Body of pancreas (tissue), 4 donors: ENCODE measurements at places on chromosomes 3 and 15.

GRCh38 chr3:18744472-18744871, 319.3 kb upstream of the SATB1 start:
- no peak overlapping the region for H3K4me3 ChIP-seq
- DNase-seq, result no peak
- H3K27ac ChIP-seq, result no peak overlapping the region
- H3K36me3 ChIP-seq, result no peaks in the 10 kb centered on the region
- H3K27me3 ChIP-seq, result no peaks in the 10 kb centered on the region

DNA sequence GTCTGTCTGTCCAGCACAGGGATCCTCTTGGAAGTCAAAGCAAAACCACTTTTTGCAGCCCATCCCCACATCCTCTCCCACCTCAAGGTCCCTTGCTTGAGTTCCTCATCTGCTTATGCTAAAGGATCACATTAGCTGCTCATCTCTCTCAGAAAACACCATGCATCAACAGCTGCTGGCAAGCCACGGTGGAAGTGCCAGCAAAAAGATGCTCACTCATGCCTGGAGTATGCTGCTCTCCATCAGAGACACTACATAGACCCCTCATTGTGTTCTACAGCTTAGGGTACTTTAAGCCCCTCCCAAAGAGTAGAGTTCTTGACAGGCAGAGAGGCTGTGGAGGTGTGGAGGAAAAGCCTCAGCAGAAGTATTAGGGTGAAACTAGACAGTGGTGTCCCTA, 94.6 kb upstream of the COL8A1 start:
- no peaks in the 10 kb centered on the region for H3K27me3 ChIP-seq
- H3K36me3 ChIP-seq, result no peaks in the 10 kb centered on the region
- H3K4me3 ChIP-seq, result no peak overlapping the region
- H3K4me1 ChIP-seq, result no peaks in the 10 kb centered on the region

DNA sequence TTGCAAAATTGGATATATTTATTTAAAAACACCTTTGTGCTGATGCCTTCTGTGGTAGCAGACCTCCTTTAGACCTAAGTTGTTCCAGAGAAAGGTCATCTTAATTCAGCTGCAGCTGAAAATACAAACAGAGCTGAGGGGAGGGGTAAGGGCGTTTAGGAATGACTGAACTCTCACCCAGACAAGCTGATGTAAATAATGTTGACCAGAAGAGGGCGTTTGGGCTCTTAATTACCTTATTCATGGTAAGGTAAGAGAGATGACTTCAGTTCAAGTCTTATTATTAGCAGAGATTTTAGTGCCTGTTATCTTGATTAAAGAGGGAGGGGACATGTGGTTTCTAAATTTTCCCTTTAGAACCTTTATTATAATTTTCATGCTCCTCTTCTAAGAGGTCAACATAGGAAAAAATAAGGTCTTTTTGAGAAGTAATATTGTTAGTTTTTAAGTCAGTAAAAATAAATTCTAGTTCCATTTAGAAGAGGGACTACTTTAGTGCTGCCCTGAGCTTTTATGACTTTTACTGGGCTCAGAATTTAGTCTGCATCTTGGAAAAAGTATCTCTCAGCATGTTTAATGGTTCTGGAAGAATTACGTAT, 46.3 kb downstream of the GPR171 start:
- H3K4me1 ChIP-seq, result no peaks in the 10 kb centered on the region
- no peaks in the 10 kb centered on the region for H3K36me3 ChIP-seq
- peak; percentile 15 for DNase-seq
- no peak overlapping the region for H3K27ac ChIP-seq

DNA sequence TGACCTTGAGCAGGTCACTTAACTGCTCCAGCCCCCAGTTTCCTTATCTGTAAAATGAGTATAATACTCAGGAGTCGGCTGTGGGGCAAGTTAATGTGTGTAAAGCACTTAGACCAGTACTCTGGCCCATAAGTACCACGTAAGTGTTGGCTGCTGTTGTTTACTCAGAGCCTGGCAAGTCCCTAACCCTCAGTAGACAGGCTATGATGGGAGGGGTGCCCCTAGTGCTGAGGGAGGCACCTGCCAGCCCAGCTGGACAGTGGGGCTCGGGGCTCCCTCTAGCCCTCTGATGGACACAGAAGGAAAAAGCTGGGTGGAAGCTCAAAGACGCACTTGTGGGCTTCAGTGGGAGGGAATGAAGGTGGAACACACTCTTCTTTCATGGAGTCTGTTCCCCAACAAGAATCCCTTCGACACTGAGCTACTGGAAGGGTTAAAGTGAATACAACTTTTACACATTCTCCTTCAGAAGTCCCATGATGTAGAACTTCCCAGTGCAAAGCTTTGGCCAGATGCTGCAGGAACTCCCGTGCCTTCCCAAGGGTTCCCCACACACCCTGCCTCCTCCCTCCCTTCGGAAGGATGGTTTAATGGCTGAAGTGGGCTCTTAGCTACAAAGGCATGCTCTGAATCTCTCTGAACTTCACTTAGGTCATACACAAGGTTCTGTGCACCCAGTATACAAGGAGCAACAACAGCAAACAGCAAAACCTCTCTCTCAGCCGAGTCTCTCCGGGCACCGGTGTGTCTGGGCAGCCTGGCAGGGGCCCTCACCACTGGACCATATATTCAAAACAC, 25.4 kb downstream of the TMEM44 start:
- H3K27ac ChIP-seq, result no peak overlapping the region
- H3K36me3 ChIP-seq, result no peaks in the 10 kb centered on the region
- no peak for DNase-seq
- no peaks in the 10 kb centered on the region for H3K4me1 ChIP-seq

- H3K4me1 ChIP-seq, result no peaks in the 10 kb centered on the region
- no peak overlapping the region for H3K4me3 ChIP-seq
- no peaks in the 10 kb centered on the region for H3K27me3 ChIP-seq
- DNase-seq, result no peak
- no peaks in the 10 kb centered on the region for H3K36me3 ChIP-seq
Measured at GRCh38 chr3:156160647-156161046, 40.3 kb downstream of the KCNAB1 start.

- H3K27me3 ChIP-seq, result no peaks in the 10 kb centered on the region
- H3K36me3 ChIP-seq, result no peaks in the 10 kb centered on the region
- H3K27ac ChIP-seq, result no peak overlapping the region
- no peak overlapping the region for H3K4me3 ChIP-seq
- DNase-seq, result no peak
Measured at GRCh38 chr3:12222775-12223485, 64.2 kb upstream of the TIMP4 start.

- no peak overlapping the region for H3K4me3 ChIP-seq
- peaks cover 7% of the 10 kb centered on the region for H3K4me1 ChIP-seq
- peak overlapping the region; percentile 57 for H3K27ac ChIP-seq
- no peak for DNase-seq
- no peaks in the 10 kb centered on the region for H3K36me3 ChIP-seq
Measured at GRCh38 chr3:107978131-107979055, 112.4 kb downstream of the CD47 start.

- H3K36me3 ChIP-seq, result no peaks in the 10 kb centered on the region
- peak overlapping the region; percentile 61 for H3K27ac ChIP-seq
- no peak overlapping the region for H3K4me3 ChIP-seq
- H3K27me3 ChIP-seq, result no peaks in the 10 kb centered on the region
- no peak for DNase-seq
Measured at GRCh38 chr3:134066651-134067530, 37.2 kb upstream of the SLCO2A1 start.

- no peaks in the 10 kb centered on the region for H3K27me3 ChIP-seq
- H3K4me1 ChIP-seq, result no peaks in the 10 kb centered on the region
- no peak overlapping the region for H3K4me3 ChIP-seq
- no peak overlapping the region for H3K27ac ChIP-seq
- H3K36me3 ChIP-seq, result no peaks in the 10 kb centered on the region
Measured at GRCh38 chr3:156352728-156353127, 202.2 kb downstream of the SSR3 start.

DNA sequence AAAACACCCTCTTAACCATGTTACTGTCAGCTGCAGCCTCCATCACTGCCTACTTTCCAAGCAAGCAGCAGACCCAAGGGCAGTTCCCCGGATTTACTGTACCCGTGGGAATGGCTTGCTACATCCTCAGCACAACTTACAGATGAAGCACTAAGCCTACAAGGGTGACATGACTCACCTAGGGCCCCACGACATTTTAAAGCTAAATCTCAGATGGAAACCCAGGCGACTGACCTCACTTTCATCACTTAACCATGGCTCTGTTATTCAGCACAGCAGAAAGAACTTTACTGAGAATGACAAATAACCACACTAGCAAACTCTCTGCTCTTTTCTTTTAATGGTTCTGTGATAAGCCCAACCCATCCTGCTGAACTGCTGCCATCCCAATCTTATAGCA, 65.6 kb downstream of the SUMF1 start:
- peaks cover under 1% of the 10 kb centered on the region for H3K4me1 ChIP-seq
- H3K27me3 ChIP-seq, result no peaks in the 10 kb centered on the region
- H3K27ac ChIP-seq, result no peak overlapping the region
- DNase-seq, result no peak
- H3K4me3 ChIP-seq, result no peak overlapping the region

DNA sequence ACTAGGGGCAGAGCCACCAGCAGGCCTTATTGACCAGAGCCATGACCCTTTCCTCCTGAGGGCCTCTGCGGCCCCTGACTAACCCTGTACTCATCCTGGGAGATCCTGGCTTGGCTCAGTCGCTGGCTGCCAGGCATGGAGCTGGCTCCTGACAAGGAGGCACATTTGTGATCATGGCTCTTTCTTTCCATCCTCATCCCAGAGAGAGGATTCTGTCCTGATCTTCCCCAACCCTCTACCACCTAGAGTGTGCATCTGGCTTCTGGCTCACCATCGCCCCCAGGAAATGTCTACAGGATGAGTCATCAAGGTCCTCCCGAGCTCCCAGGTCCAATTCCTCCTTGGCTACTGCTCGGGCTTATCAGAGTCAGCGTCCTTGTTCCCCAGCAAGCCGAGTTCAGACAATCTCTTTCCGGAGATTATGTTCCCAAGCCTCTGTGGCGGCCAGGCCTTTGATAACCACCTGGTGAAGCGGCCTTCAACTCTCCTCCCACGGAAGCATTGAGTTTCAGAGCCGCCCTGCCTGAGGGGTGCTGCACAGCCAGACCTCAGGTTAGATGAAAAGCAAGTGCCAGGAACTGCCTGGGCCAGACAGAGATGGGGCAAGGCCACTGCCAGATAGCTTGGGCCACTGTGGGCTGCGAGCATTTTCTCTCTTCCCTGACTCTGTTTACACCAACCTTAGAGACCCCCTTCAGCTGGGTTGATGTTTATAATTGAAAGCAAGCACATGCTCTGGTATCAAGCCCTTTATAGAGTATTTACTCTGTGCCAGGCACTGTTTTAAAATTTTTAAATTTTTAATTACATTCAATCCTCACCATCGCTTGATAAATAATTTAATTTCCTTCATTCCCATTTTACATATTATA, 44.3 kb upstream of the MRPS22 start:
- H3K27ac ChIP-seq, result peak overlapping the region; percentile 69
- peak; percentile 92 for DNase-seq
- H3K4me3 ChIP-seq, result no peak overlapping the region
- H3K4me1 ChIP-seq, result peaks cover 57% of the 10 kb centered on the region
- no peaks in the 10 kb centered on the region for H3K36me3 ChIP-seq

- peaks cover 10% of the 10 kb centered on the region for H3K4me1 ChIP-seq
- H3K27me3 ChIP-seq, result no peaks in the 10 kb centered on the region
- H3K27ac ChIP-seq, result no peak overlapping the region
- DNase-seq, result no peak
- no peak overlapping the region for H3K4me3 ChIP-seq
- H3K36me3 ChIP-seq, result no peaks in the 10 kb centered on the region
Measured at GRCh38 chr3:145519398-145520047, 641.5 kb downstream of the PLOD2 start.

- H3K4me3 ChIP-seq, result no peak overlapping the region
- H3K27me3 ChIP-seq, result no peaks in the 10 kb centered on the region
- no peaks in the 10 kb centered on the region for H3K4me1 ChIP-seq
- DNase-seq, result no peak
- no peaks in the 10 kb centered on the region for H3K36me3 ChIP-seq
Measured at GRCh38 chr3:96960661-96961330, 146.4 kb downstream of the EPHA6 start.

DNA sequence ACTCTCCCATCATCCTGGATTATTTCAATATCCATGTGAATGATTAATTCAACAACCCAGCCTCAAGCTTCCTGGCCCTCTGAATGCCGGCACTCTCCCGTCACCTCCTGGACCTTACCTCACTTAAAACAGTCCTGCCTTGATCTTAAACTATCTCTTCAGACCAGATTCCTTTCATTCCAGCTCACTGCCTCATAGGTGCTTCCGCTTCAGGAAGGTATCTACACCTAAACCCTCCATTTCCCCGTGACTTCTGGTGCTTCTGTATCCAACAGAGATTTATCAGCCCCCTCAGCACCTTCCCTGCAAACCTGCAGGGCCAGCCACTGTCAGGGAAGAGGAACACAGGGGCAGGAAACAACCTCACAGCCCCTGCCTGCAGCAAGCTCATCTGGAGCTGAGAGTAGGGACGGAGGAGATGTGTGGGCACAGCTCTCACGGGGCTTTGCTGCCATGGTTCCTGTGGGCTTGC, 98.9 kb upstream of the TJP1 start:
- no peak overlapping the region for H3K4me3 ChIP-seq
- peak overlapping the region; percentile 71 for H3K27ac ChIP-seq
- no peaks in the 10 kb centered on the region for H3K36me3 ChIP-seq
- no peak for DNase-seq
- no peaks in the 10 kb centered on the region for H3K27me3 ChIP-seq
- H3K4me1 ChIP-seq, result peaks cover 16% of the 10 kb centered on the region

DNA sequence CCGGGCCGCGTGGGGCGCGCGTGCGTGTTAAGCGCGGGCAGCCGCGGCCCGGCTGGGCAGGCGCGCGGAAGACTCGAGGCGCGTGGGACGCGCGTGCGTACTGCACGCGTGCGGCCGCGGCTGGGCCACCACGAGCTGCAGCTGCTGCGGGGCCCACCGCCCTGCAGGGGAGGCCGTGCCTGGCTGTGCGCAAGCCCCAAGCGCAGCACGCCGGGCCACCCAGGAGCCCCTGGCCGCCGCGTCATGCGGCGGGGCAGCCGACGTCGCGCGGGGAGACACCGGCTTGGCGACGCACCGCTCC, 590 bp upstream of the TRIM71 start:
- H3K36me3 ChIP-seq, result no peaks in the 10 kb centered on the region
- H3K4me3 ChIP-seq, result no peak overlapping the region
- no peak overlapping the region for H3K27ac ChIP-seq
- H3K27me3 ChIP-seq, result no peaks in the 10 kb centered on the region
- H3K4me1 ChIP-seq, result peaks cover 21% of the 10 kb centered on the region
- no peak for DNase-seq

DNA sequence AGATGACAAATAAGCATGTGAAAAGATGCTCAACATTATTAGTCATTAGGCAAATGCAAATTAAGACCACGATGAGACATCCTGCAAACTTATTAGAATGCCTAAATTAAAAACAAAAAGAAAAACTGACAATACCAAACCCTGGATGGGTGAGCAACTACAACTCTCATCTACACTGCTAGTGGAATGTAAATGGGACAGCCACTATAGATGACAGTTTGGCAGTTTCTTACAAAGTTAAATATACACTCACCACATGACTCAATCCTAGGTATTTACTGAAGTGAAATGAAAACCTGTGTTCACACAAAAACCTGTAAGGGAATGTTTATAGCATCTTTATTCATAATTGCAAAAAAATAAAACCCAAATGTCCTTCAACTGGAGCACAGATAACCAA, 74.7 kb downstream of the NPTN start:
- no peak overlapping the region for H3K4me3 ChIP-seq
- H3K4me1 ChIP-seq, result no peaks in the 10 kb centered on the region
- no peaks in the 10 kb centered on the region for H3K27me3 ChIP-seq
- H3K36me3 ChIP-seq, result peaks cover 14% of the 10 kb centered on the region
- H3K27ac ChIP-seq, result no peak overlapping the region
